NCI-H146 (cell line): ENCODE measurements at places on chromosomes 2 and 18.

GRCh38 chr18:76983613-76984051 lies 149.0 kb downstream of the MBP start:
- DNase-seq, result no peak

DNA sequence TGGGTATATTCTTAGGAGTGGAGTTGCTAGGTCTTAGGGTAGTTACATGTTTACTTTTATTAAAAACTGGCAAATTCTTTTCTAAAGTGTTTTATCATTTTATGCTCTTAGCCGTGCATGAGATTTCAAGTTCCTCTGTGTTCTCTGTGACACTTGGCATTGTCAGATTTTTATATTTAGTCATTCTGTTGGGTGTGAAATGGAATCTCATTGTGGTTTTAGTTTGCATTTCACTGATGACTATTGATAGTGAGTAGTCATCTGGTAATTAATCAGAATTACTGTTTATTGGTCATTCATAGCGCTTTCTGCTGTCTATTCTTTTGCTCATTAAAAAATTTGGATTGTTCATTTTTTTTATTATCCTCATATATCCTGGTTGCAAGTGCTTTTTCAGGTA lies 34.1 kb downstream of the RAB3GAP1 start:
- DNase-seq, result no peak

- no peak for DNase-seq
Observed at GRCh38 chr18:74569401-74569800, 28.3 kb upstream of the ZNF407 start.

DNA sequence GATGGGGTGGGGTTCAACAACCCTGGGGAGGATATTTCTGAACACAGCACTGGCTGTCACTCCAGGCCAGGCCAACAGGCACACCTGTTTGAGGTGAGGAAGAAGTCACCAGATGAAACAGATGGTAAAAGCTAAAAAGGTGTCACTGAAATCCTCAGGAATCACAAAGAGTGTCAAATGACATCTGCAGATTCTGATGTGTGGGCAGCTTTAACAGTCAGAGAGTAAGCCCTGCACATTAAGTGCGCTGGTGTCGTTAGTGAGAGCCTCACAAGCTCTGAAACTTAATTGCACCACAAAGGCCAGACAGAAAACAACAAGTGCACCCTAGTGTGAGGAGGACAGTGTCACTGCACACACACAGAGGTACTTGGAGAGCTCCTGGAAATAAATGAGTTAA lies 13.6 kb downstream of the FLACC1 start:
- DNase-seq, result no peak

GRCh38 chr18:74342416-74343043 lies 26.9 kb downstream of the C18orf63 start:
- peak; percentile 56 for DNase-seq

GRCh38 chr18:22694954-22695353 lies 238.2 kb upstream of the RBBP8 start:
- DNase-seq, result no peak

GRCh38 chr2:77939801-77940200 lies 417.6 kb upstream of the LRRTM4 start:
- DNase-seq, result no peak

- DNase-seq, result peak; percentile 54
Observed at GRCh38 chr18:73639788-73640187, 507.8 kb downstream of the FBXO15 start.

- DNase-seq, result no peak
Observed at GRCh38 chr18:58697146-58697545, 25.9 kb downstream of the MALT1 start.
